ENCODE measurements at places on chromosomes 7 and 10.

GRCh38 chr7:149869867-149870266 lies 3.9 kb upstream of the ATP6V0E2 start:
- no peak for DNase-seq

DNA sequence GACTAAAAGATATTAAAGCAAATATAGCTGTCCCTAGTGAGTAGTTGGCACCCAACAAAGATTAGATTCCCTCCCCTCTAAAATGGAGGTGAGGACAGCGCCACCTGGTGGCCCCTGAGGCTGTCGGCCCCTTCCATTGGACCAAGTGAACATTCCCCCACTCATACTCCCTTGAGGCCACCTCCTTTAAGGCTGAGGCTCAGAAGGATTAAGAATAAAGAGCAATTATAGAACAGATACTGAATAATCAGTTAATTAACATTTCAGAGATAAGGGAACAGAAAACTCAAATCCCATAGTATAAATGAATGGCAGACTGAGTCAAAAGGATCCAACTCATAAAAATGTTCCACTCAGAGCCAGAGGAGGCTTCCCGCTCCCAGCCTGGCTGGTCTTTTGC lies 130.4 kb upstream of the GHITM start:
- DNase-seq: no peak

DNA sequence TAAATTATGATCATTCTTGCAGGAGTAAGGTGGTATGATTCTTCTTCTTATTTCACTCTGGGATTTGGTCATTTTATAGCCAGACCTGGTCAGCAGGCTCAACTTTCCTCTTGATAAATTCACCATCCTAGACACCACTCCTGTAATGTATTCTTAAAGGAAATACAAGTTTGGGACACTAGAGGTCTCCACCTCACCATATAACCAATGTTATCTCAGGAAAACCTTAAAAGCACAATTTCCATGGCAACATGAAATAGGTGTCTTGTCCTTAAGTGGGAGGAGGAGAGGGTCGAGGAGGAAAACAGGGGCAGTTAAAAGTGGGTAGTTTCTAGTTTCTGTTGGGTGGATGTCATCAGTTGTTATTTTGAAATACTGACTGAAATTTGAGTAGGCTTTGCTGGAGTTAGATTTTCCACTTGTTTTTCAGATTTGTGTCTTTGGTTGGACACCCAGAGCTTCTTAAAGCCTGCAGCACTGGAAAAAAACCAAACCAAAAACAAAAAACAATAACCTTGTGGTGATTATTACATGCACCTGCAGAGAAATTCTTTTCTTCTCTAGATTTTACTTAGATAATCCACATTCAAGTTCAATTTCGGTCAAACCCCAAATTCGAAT lies 163.1 kb downstream of the PRKCQ start:
- peak; percentile 28 for DNase-seq

DNA sequence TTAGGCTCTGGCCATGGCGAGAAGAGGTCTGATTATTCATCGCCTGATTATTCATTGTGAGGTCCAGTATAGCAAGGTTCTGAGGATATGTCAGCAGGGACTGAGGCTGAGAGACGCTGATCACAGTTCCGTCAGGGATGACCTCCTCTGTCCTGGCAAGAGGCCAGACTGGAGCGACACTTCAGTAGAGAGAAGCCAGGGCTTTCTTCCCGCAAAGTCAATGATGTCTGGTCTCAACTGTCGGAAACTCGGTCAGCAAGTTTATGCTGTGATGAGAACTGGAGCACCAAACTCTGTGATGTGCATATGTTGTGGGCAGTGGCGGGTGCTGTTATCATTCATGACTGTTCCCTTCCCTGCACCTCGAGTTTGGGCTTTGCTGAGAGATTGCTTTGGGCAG lies 29.0 kb upstream of the GNA12 start:
- no peak for DNase-seq

DNA sequence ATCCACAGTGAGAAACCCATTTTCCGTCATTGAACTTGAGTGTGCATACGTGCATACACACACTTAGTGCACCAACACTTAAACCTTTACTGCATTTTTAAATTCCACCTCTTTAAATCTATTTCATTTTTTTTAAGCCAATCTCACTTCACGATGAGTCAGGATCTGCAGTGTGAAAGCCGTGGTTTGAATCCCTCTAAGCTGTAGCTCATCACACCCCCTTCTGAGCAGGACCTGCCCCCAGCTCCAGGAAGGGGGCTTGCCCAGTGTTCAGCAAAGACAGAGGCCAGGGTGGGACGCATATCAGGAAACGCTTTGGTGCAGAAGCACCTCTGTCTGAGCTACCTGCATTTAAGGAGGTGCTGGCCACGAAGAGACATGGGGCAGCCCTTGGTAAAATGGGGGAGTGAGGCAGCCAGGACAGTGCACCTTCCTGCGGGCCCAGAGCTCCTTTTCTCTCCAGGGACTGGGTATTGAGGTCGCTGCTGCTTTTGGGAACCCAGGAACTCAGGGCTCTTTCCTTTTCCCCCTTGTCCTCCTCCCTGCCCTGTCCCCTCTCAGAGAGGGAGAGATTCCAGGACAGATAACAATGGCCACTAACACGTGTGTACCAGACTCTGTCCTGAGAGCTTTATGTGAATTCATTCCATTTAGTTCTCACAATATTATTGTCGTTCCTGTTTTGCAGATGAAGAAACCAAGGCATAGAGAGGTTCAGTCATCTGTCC lies 21.7 kb downstream of the ZNF316 start:
- no peak for DNase-seq

GRCh38 chr7:144414815-144415214 lies 11.3 kb upstream of the NOBOX start:
- DNase-seq: no peak

- DNase-seq: no peak
Measured at GRCh38 chr10:111984057-111984456, 199.5 kb downstream of the GPAM start.

DNA sequence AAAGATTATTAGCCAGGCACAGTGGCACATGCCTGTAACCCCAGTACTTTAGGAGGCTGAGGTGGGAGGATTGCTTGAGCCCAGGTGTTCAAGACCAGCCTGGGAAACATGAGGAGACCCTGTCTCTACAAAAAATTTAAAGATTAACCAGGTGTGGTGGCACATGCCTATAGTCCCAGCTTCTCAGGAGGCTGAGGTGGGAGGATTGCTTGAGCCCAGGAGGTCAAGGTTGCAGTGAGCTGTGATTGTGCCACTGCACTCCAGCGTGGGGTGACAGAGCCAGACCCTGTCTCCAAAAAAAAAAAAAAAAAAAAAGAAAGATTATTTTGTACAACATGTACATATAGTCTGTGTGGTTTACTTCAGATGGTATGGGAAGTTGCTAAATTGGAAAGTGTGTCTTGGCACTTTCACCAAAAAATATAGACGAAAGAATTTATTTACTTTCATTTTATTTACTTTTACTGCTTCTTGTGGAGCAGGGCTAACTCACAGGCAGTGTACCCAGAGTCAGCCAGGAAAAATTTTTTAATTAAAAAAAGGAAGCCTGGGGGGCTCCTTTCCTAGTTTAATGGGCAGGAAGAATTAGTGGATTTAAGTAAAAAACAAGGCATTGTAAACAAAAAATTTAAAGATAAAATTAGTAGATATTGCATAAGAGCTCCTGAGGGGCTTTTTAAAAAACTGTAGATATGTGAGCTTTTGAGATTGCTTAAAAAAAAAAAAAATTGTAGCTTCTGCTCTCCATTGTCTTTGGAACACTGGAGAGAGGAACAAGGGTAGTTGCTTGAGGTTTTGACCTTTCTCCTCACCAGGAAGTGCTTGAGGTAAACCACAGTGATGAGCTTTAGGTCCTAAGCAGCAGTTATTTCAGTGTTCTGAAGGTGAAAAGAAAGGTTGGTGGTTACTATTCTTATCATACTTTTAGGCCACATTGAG lies 44.6 kb upstream of the VDAC2 start:
- DNase-seq: no peak

DNA sequence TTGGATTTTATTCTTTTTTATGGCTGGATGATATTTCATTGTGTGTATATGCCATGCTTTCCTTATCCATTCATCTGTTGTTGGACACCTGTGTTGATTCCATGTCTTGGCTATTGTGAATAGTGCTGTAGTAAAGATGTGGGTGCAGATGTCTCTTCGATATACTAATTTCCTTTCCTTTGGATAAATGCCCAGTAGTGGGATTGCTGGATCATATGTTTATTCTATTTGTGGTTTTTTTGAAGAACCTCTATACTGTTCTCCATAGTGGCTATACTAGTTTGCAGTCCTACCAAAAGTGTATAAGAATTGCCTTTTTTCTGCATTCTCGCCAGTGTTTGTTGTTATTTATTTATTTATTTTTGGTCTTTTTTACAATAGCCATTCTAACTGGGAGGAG lies 159.8 kb downstream of the WNT2 start:
- DNase-seq: no peak

DNA sequence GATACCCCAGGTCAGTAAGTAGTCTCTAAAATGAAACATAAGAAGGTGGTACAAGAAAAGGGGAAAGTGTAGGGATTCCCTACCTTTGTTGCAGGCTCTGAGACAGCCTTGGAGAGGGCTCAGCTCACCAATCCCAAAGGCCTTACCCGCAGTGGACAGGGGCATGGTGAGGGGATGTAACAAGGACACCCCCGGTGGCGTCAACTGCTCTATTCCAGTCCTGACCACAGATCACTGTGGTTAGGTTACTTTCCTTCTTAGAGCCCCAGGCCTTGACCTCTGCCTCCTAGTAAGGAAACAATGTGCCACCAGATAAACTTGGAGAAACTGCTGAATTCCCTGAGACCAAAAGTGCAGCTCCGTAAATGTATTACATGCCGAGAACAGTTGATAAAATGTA lies 17.5 kb downstream of the PLXNA4 start:
- no peak for DNase-seq

- DNase-seq: no peak
Measured at GRCh38 chr10:71573562-71574518, 145.7 kb downstream of the C10orf105 start.

DNA sequence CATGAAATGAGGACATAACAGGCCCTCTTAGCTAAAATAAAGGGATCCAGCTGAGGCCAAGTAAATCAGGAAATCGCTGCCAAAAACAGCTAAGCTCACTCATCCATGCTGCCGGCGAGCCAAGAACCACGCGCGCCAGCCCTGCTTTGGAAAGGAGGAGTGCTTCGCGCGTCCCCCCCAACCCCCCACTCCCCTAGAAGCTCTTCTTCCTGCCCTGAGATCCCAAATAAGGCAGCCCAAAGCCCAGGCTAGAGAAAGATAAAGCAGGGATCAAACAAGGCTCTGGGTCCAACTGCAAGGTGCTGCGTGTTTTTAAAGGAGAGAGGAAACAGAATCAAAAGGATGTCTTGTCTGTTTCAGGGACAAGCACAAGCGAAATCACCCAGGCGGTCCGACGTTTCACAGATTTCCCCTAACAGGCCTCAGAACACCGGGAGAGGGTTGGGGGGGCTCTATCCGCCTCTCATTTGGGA lies 168.3 kb upstream of the AUTS2 start:
- no peak for DNase-seq

DNA sequence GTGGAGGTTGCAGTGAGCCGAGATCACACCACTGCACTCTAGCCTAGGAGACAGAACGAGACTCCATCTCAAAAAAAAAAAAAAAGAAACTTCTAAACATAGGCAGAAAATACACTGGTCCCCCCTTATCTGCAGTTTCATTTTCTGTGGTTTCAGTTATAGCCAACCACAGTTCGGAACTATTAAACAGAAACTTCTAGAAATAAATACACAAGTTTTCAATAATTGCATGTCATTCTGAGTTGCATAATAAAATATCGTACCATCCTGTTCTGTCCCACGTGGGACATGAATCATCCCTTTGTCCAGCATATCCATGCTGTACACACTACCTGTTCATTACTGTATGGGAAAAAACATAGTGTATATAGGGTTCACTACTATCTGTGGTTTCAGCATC lies 8.0 kb downstream of the XRCC2 start:
- DNase-seq: peak; percentile 15

- no peak for DNase-seq
Measured at GRCh38 chr10:88108115-88108610, 244.7 kb downstream of the PTEN start.

GRCh38 chr7:39324139-39324760 lies 242.0 kb upstream of the YAE1 start:
- DNase-seq: no peak

DNA sequence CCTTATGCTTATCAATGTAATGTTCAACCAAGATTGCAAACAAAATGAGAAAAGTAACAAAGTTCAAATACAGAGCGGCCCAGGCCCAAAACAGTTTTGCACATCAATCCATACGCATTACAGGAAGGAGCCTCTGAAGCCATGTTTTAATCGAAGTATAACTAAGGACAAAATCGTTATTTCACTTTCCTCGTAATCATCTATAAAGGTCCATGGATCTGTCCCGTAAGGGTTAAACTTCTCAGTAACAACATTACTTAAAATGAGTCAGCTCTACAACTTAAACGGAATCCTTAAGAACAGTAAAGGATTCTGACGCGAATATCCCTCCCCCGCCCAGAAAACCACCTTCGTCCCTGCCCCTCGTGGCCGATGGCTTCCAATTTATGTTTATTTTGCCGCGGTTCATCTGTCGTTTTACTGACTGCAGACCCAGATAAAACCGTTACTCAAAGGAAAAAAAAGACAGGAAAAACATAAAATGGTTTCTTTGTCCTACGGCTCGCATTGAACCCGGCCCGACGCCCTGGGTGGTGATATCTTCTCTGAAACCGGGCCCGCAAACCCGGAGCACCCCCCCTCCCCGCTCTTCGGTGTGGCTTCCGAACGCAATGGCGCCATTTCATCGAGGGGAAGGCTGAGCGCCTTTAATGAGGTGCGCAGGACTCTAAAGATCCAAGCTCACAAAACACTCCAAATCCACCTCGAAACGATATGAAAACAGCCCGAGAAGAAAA lies 1.1 kb downstream of the HNRNPA2B1 start:
- peak; percentile 38 for DNase-seq

DNA sequence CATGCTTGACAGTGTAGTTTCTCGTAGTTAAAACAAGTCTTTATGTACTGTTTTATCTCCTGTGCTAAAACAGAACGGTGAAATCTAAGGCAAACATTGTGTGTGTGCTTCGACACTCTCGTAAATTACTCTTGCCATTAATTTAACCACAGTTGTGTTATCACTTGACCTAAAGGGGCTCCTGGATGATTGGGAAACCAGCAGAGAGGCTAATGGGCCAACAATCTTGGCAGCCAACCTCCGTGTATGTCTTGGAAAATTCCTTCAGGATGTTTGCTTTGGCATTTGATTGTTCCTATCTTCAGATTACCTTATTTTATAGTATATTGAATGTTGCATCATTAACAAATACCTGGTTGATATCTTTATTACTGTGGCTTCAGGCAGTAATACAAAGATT lies 409.5 kb downstream of the SDK1 start:
- DNase-seq: no peak

GRCh38 chr10:11328264-11329061 lies 283.0 kb downstream of the USP6NL start:
- no peak for DNase-seq

GRCh38 chr7:46759711-46760480 lies 822.0 kb downstream of the TNS3 start:
- peak; percentile 73 for DNase-seq

DNA sequence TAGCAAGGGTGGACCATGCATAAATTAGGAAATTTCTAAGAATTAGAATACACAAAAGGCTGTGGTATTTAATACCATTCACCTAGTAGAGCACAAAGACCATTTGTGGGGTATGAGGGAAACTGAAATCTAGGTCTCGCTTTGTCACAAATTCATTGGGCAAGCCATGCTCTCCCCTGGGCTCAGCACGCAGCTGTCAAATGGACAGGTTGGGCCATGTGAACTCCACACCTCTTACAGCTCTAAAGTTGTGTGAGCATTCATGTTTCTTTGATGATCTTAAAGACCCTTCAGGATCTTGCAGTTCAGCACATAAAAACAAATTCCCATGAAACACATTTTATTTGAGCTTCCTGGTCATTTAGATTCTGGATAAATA lies 121.3 kb downstream of the CHN2 start:
- DNase-seq: no peak

- peak; percentile 70 for DNase-seq
Measured at GRCh38 chr10:60237977-60238758, 151.5 kb downstream of the ANK3 start.
